ENCODE measurements at places on chromosomes 11 and 22.

DNA sequence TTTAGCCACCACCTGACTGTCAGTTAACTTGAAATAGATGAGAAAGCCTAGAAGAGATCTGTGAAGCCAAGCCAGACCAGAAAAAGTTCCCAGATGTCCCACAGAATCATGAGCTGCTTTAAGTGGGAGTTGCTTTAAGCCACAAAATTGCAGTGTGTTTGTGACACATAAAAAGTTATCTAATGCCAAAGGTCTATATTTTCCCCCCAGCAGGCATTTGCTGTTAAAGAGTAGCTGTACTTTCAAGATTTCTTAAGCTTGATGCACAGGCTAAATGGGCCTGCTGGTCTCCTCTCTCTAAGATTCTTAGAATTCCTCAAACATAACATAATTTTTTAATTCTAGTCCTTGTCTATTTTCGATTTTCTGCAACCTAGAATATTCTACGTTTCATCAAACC lies 825.7 kb downstream of the FAM181B start:
- DNase-seq = no peak

DNA sequence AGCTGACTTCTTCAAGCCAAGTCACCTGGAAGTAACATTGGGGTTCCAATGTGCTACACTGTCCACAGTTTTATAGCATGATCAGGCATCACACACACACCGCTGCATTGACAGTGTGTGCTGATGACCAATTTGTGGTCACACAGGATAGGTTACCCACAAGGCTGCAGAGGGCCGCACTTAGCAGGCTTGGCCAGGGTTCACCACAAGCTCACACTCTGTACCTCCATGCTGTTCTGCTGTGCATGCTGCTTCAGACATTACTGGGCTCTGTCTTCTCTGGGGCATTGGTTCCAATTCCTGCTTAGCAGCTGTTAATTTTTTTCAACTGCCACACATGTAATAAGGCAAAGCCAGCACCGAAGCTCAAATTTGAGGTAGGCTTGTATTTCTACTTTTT lies 11.0 kb upstream of the NRIP3 start:
- DNase-seq = no peak

DNA sequence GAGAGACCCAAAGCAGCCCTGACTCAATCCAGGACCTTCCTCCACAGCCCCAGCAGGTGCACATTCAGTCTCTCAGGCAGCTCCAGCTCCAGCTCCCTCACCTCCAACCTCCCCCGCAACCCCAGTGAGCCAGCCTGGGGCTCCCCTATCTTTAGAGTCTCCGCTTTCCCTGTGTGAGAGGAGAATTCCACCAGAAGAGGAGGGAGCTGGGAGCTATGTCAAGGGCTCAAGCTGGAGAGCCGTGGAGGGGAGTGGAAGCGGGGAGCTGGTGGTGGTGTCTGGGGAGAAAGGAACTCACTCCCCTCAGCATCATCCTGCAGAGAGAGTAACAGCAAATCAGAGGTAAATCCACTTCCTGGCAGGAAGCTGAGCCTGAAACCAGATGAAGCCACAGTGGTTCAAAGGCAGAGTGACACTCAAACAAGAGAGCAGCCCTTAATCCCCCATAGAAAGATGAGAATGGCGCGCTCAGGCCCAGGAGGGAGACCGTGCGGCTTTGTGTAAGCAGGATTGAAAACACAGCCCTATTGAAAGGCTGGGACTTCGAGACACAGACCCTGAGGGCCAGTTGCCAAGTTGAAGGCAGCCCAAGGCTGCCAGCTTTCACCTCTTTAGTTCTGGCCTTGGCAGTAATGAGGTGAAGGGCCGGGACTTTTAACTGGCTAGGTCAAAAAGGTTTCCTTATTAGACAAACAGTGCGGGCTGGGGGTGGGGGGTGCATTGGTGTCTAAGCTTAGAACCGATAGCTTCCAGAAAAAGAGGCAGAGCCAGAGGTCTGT lies 21.4 kb upstream of the CDON start:
- no peak for DNase-seq

DNA sequence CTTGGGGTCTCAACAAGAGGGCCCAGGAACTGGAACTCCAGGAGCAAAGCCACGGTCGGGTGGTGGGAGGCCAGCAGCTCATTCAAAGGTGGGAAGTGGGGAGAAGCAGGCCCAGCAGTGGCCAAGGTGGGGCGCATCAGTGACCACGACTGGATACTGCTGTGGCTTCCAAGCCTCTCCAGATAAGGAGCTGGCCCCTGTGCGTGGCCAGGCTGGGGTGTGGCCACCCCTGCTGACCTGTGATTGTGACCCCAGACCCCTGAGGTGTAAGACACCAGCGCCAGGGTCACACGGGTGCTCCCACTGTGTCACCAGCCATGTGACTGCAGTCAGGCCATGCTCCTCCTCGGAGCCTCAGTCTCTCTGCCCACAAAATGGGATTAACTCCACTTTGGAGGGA lies 20.3 kb downstream of the A4GALT start:
- DNase-seq = no peak

GRCh38 chr11:131288521-131289091 lies 81.8 kb upstream of the NTM start:
- DNase-seq = no peak

DNA sequence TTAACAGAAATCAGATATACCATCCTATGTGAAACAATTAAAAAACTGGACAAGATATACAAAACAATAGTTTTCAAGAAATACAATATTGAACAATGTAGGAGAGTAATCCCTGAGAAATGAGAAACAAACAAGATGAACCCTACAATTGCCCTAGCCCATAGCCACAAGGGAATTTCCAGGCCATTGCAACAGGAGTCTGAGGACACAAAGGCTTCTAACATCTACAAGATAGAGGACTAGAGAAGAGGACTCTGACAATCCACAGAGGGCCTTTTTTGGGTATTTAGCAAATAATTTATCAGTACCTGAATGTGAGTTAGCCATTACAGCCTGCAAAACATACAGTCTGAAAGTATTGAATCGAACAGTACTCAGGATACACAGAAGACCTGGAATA lies 251.7 kb downstream of the GRM5 start:
- no peak for DNase-seq

Measured in GM04503 (cell line).